CD4-positive, alpha-beta T cell (primary cell): ENCODE measurements at places on chromosomes 3 and 15.

DNA sequence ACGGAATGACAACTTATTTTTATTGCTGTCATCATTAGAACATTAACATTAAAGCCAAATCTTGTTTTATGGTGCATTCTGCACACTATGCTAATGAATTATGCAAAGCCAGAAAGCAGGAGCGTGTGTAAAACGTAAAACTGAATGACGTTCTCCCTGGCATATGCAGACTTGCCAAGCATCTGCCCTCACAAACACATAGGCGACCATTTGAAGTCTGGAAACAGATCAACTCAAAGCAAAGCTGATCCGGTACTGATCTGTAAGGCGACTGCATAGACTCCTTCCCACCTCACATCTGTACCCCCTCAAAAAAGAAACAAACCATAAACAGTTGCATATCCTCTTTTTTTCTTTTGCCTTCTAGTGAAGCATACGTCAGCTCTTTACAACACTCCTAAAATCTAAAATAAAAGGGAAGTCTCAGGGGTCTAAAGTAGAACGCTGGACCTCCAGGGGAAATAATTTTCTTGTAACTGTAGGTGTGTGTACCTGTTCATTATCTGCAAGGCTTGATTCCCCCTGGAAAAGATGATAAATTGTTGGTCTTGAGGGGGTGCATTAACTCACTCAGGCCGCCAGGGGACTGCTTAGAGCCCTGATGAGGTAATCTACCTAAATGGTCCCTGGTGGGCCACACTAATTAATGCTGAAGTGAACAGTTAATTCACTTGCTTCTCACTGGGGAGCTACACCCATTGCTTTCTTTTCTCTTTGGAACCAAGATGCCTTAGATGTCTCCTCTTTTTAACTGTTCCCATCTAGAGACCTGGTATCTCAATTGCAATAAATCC is 231.4 kb downstream of the CDIN1 start:
- no peak for DNase-seq

DNA sequence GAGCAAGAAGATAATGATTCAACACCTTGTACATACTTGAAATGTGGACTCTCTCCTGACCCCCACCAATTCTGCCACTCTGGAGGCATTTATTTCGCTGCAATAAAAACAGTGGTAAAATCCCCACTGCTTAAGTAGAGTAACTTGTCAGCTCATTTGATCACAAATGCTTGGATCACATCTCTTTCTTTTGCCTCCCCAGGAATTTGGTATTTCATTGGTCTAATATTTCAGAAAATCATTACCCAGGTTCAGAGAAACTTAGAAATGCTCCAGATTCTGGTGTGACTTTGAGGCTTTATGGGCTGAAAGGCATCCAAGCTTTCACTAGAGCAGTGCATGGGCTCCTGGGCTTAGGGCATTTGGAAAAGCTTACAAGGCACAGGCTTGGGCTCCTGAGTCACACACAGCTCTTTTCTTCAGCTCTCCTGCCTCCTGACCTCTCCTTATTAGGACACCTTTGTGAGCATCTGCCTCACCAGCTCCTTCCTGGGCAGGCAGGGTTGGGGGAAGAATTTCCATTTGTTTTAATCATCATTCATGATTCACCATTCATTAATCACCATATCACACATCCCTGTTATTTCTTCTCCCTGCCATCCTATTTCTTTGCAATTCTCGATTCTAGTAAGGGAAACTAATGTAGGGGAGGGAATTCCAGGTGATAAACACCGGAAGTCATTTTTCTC is 22.5 kb downstream of the CDCP1 start:
- no peak for DNase-seq

- DNase-seq = no peak
Measured at GRCh38 chr3:181710345-181711291, 1.1 kb upstream of the SOX2 start.

DNA sequence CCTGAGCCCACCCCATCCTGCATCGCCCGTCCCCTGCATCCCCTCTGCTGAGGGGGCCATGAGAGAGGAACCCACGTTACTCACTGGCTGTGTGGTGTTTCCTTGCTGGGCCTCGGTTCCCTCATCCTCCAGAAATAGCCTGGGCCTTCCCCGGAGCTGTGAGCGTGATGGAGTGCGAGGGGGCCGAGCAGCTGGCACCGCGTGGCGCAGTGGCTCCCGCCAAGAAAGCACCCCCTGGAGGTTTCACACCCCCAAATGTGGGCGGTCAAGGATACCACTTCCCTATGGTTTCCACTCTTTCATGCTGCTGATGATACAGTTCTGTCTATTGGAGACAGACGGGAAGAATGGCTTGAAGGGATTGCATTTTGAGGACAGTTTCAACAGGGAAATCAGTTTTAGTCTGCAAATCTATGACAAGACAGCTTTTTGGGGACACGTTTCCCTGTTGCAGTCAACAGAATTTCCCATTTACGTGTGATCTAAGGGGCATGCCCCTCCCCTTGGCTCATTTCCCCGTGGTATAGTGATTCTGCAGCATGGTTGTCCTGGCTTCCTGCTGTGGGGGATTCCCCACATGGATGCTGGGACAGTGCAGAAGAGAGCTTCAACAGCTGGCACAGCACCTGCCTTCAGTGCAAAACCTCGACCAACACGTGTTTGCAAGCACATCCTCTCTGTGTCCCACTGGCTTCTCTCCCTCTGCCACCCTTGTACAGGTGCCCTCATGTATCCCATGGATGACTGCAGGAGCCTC is 377.5 kb downstream of the LRTM1 start:
- DNase-seq = no peak

- no peak for DNase-seq
Measured at GRCh38 chr3:136544532-136544931, 207.6 kb downstream of the STAG1 start.

GRCh38 chr15:74317820-74318375 is 49.5 kb downstream of the CYP11A1 start:
- DNase-seq = no peak

DNA sequence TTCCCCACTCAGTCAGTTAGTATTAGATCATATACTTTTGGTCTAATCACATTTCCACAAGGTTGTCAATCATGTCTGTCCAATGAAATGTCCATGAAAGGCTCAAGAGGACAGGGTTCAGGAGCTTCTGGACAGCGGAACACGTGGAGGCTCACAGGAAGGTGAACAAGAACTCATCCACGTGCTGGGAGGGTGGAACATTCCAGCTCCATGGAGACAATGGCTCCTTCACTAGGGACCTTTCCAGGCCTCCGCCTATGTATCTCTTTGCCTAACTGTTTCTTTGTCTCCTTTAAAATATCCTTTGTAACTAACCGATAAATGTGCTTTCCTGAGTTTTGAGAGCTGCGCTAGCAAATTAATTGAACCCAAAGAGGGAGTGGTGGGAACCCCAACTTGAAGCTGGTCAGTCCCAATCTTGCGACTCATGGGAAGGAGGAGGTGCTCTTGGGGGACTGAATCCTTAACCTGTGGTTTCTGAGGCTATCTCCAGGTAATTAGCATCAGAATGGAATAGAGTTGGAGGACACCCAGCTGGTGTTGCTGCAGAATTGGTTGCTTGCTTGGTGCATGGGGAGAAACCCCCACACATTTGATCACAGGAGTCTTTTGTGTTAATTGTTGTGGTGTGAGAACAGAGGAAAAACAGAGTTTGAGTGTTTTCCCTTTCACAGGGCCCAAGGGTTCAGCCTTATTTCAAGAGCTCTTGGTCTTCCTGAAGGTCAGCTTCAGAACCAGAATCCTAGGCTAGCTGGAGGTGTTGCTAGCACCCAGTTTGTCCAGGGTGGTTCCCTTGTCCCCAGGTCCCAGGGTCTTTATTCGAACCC is 3.0 kb upstream of the TKT start:
- no peak for DNase-seq
